T-helper 1 cell treated with Interleukin-12 subunit alpha and Interleukin-12 subunit beta and Interleukin-4 antibody, amounts not matched to agents 30 ng/mL and 1 ng/mL, for 36 hours (primary cell): ENCODE measurements at places on chromosomes 2 and 18. TPM values are rescaled to one million over a fixed set of nuclear protein-coding genes. Genes with fewer than 3 reads are reported as not detected.

DES gene
- not detected in 2 replicates for total RNA-seq

SAG gene
- total RNA-seq = not detected in 2 replicates

MC2R gene
- total RNA-seq = not detected in 2 replicates

GALR1 gene
- total RNA-seq = not detected in 2 replicates

ASB1 gene
- 27.6 and 37.2 TPM in 2 replicates for total RNA-seq

TNFRSF11A gene
- total RNA-seq = 25.6 and 25.8 TPM in 2 replicates

CCDC74B gene
- 1.5 and 1.7 TPM in 2 replicates for total RNA-seq

REEP1 gene
- 0.10 and 0.12 TPM in 2 replicates for total RNA-seq

PTRHD1 gene
- total RNA-seq = 24.0 and 25.0 TPM in 2 replicates

INO80C gene
- 28.5 and 28.6 TPM in 2 replicates for total RNA-seq
